ENCODE measurements at places on chromosomes 13 and 19.

DNA sequence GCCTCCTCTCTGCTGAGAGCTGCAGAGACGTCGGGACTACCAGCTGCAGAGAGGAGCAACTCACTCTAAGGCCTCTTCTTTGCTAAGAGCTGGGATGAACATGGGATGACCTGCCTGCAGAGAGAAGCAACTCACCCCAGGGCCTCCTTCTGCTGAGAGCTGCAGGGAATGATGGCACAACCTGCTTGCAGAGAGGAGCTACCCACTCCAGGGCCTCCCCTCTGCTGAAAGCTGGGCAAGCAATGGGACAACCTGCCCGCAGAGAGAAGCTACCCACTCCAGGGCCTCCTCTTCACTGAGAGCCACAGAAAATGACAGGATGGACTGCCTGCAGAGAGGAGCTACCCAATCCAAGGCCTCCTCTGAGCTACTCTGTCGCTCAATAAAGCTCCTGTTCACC lies 6.9 kb upstream of the MLLT1 start:
- no peak for DNase-seq

- DNase-seq, result no peak
These were observed 18.7 kb upstream of the ATXN8OS start for GRCh38 chr13:70088926-70089325.

GRCh38 chr13:41492432-41493260 lies 35.3 kb downstream of the RGCC start:
- DNase-seq, result no peak

DNA sequence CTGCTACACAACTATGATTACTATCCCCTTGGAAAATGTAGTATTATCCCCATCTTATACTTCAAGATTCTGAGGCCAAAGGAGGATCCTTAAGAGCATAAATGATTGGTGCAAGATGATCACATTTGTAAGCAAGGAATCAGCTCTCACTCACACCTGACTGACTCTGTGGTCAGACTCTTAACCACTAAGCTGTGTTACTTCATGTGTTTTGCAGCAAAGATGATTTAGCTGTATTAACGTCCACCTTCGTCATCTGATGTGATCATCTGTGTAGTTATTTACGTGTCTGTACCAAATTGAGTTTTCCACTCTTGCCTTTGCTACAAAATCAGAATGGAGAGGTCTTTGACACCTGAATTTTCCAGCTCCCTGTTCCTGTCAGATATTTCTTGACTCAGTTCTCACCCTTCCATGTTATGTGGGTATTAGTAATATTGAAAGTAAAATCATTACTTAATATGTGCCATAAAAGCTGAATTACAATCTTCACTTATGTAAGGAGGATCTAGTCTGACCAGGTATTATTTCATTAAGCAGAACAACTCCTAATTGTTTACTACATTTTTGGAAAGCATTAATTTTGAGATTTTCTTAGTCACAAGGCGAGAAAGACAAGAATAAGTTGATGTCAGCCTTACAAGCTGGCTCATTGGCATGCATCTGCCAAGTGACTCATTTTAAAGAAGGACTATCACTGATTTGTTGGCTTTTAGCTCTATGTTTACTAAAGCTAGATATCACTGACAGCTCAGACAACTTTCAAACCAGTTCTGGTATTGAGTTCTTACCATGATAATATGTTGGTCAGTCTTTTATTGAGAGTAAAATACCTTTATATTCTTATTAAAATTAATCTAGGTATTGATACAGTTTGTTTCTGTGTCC lies 1279.8 kb upstream of the PCDH9 start:
- DNase-seq, result no peak

GRCh38 chr13:41462427-41462826 lies 5.1 kb downstream of the RGCC start:
- no peak for DNase-seq

DNA sequence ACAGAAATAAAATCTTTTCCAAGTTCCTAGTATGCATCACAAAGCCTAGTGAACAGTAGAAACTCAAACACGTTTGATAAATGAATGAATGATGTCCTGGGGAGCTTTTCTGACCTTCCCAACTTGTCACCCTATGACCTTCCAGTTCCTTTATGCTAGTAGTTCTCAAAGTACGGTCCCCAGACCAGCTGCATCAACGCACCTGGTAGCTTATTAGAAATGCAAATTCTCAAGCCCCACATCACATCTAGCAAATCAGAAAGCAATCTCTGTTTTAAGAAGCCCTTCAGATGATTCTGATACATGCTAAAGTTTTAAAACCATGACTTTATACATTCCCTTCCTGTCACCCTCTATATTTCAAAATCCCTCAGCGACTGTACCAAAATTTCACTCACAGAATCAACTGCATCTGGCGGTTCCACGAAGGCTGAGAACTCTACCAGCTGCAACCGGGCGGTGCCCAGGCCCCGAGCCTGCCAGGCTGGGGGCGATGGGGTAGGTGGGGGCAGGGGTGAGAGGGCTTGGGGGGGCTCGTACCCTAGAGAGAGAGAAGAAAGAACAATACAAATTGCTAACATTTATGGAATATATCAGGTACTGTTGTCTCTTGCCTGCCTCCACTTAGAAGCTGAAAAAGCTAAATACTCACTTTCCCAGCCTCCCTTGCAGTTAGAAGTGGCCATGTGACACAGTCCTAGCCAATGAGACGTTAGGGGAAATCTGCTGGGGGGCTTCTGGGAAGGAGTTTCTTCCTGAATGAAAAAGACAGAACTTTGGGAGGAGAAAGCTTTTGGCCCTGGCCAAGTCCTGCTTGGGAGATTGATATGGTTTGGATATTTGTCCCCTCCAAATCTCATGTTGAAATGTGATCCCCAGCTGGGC lies 13.3 kb downstream of the CD37 start:
- no peak for DNase-seq
